NCI-H82 (cell line): ENCODE measurements at places on chromosomes 7 and 10.

- peak; percentile 89 for DNase-seq
These were observed 82.5 kb downstream of the ZNF467 start for GRCh38 chr7:149690688-149691446.

DNA sequence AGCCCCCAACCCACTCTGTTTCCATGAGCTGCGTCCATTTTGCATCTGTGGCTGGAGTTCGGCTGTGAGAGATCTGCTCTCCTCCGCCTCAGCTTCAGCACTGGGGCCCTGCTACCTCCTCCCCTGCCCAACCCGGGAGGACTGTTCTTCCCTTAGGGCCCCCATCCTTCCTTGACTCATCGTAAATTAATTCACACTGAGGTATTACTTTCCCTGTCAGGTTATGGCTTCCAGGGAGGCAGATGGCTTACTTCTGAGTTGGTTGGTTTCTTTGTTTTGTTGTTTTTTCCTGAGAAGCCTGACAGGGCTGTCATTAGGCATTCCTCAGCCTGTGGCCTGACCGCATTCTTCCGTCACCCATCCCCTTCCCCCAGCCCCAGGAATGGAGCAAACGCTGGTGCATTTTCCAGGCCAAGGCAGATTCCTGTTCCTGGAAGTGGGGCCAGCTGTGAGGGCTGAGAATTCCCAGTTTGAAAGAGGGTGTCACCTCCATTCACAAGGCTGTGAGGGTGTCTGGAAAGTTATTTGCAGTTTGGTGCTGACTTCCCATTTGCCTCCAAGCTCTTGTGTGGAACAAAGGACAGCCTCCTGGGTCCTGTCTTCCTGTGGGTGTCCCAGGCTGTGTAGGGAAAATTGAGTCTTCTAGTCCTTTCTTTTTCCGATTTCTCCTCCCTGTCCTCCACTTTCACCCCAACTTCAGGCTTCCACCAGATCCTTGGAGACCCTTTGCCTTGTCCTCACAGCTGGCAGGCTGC, 11.7 kb downstream of the CPA5 start:
- no peak for DNase-seq

DNA sequence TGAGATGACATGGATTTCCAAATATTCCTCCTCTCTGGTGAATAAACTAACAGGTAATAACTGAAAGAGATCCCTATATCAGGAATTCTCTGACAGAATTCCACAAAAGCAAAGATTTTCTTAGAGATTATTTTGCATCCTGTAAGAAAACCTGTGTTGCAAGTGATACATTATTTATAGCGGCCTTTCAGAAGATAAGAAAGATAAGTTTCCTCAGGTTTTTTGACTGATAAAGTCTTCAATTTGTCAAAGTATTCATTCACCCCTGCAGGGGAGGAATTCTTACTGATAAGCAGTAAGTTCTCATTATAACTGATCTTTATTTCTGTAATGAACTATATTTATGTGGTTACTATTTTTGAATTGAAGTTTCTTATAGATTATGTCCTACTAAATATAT, 554.0 kb downstream of the ARL4A start:
- DNase-seq: no peak

GRCh38 chr10:69635428-69636272, 5.6 kb downstream of the FAM241B start:
- no peak for DNase-seq

- no peak for DNase-seq
These were observed 425 bp downstream of the TLL2 start for GRCh38 chr10:96513305-96513697.
